ENCODE measurements at places on chromosomes 4 and X.
A peak's percentile ranks its signal among the peaks of the same experiment; 100 is the strongest.

GRCh38 chr4:15963001-15963451 is at the start of gene FGFBP2:
Gene FGFBP2 (minus strand): TSS chr4:15963175. CDS start chr4:15963129, 46 bp downstream.
- peak; percentile 41 for DNase-seq

DNA sequence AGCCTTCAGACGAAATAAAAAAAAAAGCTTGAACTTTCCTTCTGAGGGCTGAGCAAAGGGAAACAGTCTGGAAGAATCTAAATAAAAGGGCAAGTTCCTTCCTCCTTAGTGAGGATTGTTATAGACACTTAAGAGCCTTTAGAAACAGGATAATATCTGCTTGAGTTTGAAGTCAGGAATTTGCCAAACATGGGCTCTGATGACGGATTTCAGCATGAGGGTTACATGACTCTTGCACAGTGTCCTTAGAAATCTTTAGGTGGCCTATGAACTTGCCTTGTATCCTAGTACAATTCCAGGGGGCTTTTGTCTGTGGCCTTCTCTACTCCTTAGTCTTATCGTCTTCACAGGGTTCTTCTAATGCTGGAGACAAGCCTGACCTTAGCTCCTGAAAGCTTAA is 94.1 kb downstream of the RLIM start:
- no peak for DNase-seq

- no peak for DNase-seq
Observed at GRCh38 chr4:10007436-10007740, 13.9 kb downstream of the SLC2A9 start.

DNA sequence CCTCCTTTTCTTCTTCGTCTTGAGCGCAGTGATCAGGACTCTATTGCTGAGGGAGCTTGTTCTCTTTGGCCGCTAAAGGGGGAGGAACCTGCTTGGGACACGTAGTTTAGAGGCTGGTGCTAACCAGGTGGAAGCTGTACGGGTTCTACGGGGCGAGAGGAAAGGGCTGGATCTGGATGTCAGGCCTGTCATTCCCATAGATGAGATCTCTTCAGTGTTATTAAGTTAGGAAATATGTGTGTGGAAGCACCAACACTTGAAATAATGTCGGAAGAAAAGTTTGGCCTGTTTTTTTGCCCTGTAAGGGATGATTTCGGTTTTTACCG is 643 bp downstream of the SRP72 start:
- DNase-seq = peak; percentile 4

DNA sequence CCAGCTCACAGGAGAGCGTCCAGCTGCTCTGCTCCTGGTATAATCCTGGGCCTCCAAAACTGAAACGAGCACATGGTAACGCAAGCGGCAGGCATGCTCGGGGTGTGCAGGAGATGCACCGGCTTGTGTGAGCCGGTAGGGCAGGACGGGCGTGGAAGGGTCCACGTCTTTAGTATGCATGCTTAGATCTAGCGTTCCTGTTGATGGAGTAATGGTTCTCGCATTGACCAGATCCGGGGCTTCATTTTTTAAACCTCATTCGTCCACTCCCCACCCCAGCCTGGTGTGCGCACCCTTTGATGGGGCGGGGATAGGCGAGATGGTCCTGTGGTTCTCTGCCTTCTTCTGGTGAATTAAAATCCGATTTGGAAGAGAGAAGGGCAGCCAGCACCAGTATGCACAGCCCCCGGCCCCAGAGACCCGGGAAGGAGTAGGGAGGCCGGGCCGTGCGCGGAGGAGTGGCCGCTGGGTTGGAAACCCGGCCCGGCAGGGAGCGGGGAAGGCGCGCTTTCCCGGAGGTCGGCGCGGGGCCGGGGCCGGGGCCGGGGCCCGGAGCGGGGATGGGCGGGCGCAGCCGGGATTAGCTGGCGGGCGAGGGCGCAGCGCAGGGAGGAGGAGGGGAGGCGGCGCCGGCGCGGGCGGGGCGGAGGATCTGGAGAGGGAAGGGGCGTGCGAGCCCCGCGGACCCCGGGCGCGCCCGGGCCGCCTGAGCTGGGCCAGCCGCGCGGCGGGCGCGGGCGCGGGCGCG is 39.9 kb downstream of the FAM149A start:
- no peak for DNase-seq

DNA sequence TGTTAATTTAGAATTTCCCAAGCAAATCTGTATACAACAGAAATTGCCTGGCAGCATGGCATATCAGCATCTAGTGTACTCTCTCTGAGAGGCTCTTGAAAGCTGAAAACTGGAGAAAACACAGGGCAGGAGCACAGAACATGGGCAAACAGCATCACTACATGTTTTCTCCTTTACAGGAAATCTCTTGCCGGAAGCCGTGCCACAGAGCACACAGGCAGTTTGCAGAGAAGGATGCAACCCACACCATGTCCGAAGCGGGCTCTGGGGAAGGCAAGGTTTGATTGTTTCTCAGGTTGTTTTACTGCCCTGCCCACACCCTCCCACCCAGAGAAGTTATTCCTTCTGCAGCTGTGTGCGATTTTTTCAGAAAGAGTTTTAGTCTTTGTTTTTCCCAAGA is 41.1 kb upstream of the FAM9C start:
- peak; percentile 79 for DNase-seq

DNA sequence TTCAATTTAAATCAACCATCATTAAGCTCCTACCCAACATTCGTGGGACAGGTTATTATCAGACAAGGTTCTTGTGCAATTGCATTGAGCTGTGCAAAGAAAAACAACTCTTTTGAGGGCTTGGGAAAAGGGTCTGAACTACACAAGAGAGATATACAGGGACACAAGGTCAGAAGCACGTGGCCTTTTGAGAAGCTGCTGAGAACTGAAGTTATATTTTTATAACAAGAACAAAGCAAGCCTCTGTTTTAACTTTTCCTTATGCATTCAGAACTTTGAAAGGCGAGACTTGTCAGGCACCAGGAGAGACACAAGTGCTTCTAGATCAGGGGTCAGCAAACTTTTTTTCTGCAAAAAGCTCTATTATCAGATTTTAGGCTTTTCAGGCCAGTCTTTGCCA is 274.8 kb upstream of the VCX start:
- DNase-seq = no peak

- no peak for DNase-seq
Observed at GRCh38 chrX:54049801-54050200, 5.5 kb upstream of the PHF8 start.

DNA sequence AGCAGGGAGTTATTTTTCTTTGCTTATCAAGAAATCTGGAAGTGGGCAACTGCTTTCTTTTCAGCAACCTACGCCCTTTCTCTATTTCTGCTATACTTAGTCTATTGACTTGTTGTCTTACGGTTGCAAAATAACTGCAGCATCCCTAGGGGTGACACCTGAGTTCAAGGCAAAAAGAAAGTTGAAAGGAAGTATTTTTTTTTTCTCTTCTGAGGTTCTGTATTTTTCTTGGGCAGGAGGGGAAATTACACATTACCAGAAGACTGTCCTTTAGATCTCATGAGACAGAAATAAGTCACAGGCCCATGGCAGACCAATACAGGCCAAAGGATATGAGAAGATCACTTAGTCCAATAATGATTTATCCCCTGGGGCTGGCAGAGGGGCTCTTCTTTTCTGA is 204.7 kb upstream of the CASK start:
- DNase-seq = peak; percentile 6

GRCh38 chrX:115952417-115953092 is 218.0 kb upstream of the AGTR2 start:
- no peak for DNase-seq

- no peak for DNase-seq
Observed at GRCh38 chrX:2967998-2968909, 38.1 kb upstream of the ARSH start.

GRCh38 chr4:123444290-123444731 is 47.7 kb downstream of the SPRY1 start:
- DNase-seq = peak; percentile 11

GRCh38 chr4:145260091-145260490 is 79.7 kb upstream of the OTUD4 start:
- DNase-seq = no peak

DNA sequence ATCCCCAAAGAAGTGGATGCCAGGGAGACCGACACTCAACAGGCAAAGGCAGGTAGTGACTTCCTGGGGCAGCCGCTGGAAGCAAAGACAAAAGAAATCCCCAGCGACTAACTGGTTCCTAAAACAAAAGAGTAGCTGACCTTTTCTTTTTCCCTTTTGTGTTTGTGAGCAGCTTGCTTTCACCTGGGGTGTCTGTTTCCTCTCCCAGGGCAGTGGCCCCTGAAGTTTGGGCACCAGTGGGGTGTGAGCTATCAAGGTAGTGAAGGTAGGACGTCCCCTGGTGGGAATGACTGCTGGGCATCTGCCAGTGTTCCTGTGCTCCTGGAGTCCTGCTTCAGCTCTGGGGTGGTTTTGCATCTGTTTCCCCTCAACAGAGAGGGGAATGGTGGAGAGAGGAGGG is 41.6 kb upstream of the STIM2 start:
- no peak for DNase-seq

DNA sequence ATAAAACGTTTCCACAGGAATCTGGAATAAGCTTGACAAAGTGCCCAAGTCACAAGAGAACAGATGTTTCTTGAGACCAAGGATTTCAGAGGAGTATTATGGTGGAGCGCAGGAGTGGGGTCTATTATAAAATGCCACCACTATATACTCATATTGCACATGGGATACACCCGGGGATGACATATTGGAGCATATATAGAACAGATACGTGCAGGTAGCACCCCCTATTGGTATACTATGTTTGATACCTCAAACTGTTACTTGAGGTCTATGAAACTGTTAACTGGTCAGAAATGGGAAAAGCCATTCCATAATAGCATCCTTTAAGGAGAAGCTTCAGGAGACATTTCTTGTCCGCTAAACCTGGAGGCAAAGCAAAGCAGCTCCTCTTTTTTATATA is 86.0 kb downstream of the PCYT1B start:
- no peak for DNase-seq

DNA sequence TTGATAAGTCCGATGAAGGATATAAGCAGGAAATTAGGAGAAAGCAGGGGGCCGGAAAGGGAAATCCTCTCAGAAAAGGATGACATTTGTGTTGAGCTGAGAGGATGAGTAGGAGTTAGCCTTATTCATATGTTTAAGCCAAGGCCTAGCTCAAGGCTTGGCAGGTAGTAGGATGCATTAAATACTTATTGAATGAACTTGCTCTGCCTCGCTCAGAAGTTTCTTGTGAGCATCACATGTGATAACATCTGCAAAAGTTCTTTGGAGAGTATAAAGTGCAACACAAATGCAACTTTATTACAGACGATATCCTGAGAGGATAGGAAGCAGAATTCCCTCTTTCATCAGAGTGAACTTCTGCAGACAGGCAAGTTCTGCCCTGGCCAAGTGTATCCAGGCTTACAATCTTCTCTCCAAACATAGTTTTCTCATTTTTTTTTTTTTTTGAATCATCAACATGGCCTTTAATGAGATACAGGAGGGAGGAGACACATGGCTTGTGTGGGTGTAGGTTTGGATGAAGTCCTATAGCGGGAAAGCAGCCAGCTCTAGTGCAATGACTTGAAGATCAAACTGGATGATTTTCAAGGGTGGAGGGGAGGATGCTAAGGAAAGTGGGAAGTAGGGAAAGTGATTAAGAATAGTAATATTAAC is 48.1 kb downstream of the LUZP4 start:
- DNase-seq = no peak

DNA sequence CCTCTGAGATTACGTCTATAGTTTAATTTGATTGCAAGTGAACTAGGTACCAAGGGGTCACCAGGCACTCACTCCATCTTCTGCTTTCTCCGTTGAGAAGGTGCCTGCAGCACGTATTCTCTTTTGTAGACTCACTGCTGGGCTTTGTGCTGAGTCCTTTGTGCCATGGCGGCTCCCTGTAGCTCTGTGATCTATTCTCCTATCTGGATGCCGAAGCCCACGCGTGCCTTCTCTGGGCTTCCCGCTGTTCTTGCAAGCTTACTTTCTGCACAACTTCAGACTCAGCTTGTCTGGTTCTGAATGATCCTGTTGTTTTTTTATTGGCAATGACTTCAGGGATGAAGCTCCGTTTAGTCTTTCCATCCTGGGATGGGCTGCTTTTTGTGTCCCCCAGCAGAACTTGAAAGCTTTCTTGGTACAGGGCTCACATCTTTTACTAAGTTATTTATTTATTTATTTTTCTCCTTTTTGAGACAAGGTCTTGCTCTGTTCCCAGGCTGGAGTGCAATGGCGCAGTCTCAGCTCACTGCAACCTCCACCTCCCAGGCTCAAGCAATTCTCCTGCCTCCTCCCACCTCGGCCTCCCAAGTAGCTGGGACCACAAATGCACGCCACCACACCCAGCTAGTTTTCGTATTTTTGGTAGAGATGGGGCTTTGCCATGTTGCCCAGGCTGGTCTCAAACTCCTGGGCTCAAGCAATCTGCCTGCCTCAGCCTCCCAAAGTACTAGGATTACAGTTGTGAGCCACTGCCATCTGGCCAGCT is 100.9 kb upstream of the NKX1-1 start:
- DNase-seq = no peak

- no peak for DNase-seq
Observed at GRCh38 chr4:152369902-152370295, 166.0 kb downstream of the FBXW7 start.

- no peak for DNase-seq
Observed at GRCh38 chr4:41797260-41797659, 48.7 kb upstream of the PHOX2B start.

- DNase-seq = no peak
Observed at GRCh38 chr4:111989817-111990216, 155.4 kb upstream of the FAM241A start.

DNA sequence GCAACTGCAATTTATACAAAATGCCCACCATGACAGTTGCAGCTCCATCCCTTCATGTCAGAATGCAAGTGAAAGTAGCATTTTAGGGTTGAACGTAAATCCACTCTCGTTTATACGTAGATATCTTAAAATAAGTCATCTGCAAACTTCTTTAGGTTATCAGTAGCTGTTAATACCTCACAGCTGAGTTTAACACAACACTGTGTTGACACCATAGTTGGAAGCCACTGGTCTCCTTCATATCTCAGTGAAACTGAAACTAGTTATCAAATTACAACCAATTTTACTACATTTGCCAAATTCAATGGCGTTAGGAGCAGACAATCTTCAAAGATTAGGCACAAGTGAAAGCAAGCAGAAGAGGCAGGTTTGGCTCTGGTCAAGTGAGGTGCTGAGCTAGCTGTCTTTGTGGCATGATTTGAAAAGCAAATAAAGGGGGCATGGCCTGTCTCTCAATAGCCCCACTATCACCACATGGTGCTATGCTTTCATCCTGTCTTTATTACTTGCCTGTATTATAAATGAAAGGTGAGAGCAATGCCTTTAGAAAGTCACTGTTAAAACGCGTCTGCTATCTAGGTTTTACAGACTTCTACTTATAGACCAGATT is 12.3 kb downstream of the PPP3CA start:
- no peak for DNase-seq

- DNase-seq = no peak
Observed at GRCh38 chrX:73768160-73768559, 205.2 kb downstream of the CHIC1 start.

- no peak for DNase-seq
Observed at GRCh38 chr4:38176165-38176564, 216.0 kb downstream of the PTTG2 start.

DNA sequence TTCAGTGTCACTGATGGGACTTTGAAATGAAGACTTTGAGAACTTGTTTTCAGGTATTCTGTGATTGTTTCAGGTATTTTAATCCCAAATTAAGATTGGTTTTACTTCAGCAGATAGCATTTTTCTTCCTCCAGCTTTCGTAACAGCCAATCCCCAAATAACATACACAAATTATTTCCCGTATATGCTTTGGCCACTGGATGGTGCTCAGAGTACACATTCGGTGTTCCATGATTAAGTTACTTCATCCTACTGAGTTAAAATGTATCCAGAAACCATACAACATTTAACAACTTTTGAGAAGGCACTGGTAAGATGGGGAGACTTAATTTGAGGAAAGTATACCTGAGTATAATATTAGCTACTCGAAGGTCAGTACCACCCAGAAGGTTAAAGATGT is 233.4 kb upstream of the FAM47A start:
- DNase-seq = no peak

All from CD4-positive, alpha-beta T cell treated with Interleukin-6 at 100 ng/mL for 8 hours (primary cell).